ENCODE measurements at places on chromosomes 13 and 19.

DNA sequence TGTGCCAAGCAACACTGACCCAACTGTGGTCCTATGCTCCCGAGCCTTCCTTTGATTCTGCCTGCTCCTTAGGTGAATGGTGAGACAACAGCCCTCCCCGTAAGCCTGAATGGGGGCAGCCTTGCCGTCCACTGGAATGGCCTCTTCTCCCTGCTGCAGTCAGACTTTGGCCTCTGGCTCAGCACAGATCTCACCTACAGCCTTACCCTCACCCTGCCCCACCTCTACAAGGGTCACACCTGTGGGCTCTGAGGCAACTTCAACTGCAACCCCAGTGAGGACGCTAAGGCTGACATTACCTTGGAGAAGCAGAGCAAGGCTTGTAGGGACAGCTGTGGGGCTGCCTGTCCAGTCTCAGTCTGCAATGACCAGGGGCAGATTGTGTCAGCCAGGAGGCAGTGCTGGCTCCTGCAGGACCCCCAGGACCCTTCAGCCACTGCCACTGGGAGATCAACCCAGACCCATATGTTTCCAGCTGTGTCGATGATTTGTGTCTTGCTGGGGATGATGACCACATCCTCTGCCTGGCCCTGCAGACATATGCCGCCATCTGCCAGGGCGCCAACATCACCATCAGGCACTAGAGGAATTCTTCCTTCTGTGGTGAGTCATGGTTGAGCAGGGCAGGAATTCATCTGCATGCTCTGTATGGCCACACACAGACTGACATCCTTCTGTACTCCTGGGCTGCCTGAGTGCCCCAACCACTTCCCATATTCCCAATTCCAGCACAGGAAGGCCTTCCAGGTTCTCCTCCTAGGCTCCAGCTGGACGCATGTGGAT is 27.3 kb upstream of the FXYD3 start:
- DNase-seq: no peak

GRCh38 chr19:54356444-54357056 is 8.2 kb downstream of the LAIR1 start:
- DNase-seq: no peak

DNA sequence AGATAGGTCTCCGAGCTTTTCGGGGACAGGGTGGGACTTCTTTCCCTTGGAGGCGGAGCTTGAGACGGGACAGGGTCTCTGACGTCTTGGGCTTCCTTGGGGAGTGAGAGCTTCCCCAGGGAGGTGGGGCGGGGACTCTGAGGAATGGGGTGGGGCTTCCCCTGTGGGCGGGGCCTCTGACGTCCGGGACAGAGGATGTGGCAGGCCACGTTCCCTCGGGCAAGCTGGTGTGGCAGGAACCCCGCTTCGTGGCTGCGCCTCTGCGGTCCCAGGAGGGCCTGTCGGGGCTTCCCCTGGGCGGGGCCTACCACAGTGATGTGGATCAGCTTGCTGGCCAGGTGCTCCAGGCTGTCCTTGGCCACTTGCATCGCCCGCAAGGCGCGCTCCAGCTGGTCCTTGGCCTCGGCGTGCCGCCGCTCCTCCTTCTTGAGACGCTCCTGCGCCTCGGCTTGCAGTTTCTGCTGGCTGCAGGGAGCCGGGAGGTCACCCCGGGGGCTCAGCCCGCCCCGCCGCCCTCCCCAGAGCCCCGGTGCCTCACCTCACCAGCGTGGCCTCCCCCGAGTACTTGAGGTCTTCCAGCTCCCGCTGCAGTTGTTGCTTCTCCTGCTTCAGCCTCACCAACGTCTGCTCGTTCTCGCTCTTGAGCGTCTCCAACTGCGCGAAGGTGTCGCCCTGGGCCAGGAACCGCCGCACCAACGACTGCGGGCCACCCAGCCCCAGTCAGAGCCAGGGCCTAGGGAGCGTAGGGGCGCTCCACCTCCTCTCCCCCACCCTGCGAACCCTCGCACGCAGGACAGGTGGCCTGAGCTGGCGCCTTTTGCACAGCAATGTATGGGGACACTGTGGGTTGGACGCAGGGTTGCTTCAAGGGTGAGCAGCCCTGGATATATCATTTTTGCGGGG is 3.3 kb upstream of the RGL3 start:
- DNase-seq: peak; percentile 28

DNA sequence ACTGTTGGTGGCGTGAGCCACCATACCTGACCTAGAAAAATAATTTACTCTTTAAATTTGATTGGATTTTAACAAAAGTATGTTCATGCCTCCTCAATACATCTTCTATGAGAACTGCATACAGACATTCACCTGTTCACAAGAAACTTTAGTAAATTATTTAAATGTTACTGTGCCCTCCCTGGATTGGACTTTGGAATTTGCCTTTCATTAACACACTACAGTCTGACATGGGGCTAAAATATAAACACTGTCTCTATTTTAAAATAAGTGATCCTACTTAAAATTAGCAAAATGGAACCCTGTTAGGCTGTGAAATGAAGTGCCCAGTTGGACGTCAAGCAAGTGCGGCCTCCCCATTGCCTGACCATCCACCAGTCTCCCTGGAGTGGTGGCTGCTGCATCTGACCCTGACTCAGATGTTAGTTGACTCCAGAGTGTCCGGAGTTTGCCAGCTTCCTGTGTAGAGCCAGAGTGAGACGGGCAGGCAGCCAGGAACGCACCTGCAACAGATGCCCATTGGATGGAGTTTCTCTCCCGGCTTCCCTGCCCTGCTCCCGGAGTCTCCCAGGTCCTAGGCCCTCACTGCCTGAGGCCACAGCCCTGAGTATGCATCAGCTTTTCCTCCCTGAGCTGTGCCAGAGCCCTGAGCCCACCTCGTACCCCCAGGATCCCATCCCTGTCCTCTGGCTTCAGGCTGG is 45.9 kb upstream of the ATP11A start:
- no peak for DNase-seq
